ENCODE measurements at places on chromosomes 12 and 14.

DNA sequence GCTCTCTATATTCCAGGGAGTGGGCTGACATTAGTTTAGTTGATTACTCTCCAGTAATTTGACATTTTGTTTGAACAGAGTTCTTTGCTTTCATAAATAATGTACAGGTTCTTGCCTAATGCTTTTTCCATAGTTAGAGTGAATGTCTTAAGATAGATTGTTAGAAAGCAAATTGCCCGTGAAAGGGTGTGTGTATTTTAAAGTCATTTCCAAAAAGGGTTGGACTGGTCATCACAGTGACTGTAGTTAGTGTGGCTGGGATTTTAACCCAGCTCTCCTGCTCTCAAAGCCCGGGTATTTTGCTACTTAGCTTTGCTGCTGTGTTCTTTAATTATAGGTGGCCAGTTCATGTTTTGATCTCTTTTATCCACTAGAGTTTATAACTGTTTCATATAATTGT lies 74.2 kb downstream of the DNAH10 start:
- H3K27me3 ChIP-seq: no peaks in the 10 kb centered on the region
- H3K36me3 ChIP-seq: no peaks in the 10 kb centered on the region
- H3K4me1 ChIP-seq: no peaks in the 10 kb centered on the region
- no peak overlapping the region for H3K4me3 ChIP-seq
- H3K27ac ChIP-seq: no peak overlapping the region

- no peaks in the 10 kb centered on the region for H3K36me3 ChIP-seq
- H3K27ac ChIP-seq: no peak overlapping the region
- no peak overlapping the region for H3K4me3 ChIP-seq
- no peaks in the 10 kb centered on the region for H3K27me3 ChIP-seq
- no peak for DNase-seq
Measured at GRCh38 chr12:68269779-68270178, 16.4 kb upstream of the IL22 start.

- no peaks in the 10 kb centered on the region for H3K27me3 ChIP-seq
- no peaks in the 10 kb centered on the region for H3K4me1 ChIP-seq
- H3K36me3 ChIP-seq: no peaks in the 10 kb centered on the region
- H3K4me3 ChIP-seq: no peak overlapping the region
- H3K27ac ChIP-seq: no peak overlapping the region
Measured at GRCh38 chr12:59812716-59813115, 216.9 kb downstream of the SLC16A7 start.

- H3K4me3 ChIP-seq: no peak overlapping the region
- no peaks in the 10 kb centered on the region for H3K27me3 ChIP-seq
- H3K4me1 ChIP-seq: peaks cover 1% of the 10 kb centered on the region
- no peak for DNase-seq
- H3K27ac ChIP-seq: no peak overlapping the region
Measured at GRCh38 chr12:117967512-117967911, 1.3 kb downstream of the KSR2 start.

DNA sequence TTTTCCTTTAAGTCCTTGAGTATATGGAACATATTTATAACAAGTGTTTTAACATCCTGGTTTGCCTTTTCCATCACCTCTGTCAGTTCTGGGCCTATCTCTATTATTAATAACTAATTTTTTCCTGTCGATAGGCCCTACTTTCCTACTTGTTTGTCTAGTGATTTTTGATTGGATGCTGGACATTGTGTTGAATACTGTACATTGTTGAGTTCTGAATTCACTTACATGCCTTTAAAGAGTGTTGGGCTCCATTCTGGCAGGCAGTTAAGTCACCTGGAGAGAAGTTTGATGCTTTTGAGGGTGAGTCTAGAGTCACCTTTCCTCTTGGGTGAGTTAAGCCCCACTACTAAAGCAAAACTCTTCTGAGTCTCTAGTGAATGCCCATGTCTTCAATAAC lies 77.5 kb upstream of the C14orf180 start:
- H3K27me3 ChIP-seq: no peaks in the 10 kb centered on the region
- H3K4me3 ChIP-seq: no peak overlapping the region
- no peaks in the 10 kb centered on the region for H3K4me1 ChIP-seq
- DNase-seq: no peak
- no peaks in the 10 kb centered on the region for H3K36me3 ChIP-seq

DNA sequence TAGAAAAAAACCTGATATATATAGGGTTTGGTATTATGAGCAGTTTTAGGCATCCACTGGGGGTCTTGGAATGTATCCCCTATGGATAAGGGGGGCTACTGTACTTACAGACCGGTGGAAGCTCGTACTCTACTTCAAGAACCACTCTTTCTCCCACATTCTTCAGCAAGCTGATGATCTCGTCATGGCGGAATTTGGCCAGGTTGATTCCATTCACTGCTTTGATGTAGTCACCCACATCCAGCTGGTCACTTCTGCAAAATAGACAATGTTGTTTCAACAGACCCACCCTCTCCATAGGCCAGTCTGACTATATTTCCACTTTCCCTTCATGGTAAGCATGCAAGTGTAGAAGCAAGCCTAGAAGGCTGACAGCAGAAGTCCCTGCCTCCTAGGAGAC lies 139.9 kb downstream of the GRIP1 start:
- no peak overlapping the region for H3K27ac ChIP-seq
- no peaks in the 10 kb centered on the region for H3K36me3 ChIP-seq
- H3K4me1 ChIP-seq: no peaks in the 10 kb centered on the region
- no peak overlapping the region for H3K4me3 ChIP-seq
- DNase-seq: no peak

DNA sequence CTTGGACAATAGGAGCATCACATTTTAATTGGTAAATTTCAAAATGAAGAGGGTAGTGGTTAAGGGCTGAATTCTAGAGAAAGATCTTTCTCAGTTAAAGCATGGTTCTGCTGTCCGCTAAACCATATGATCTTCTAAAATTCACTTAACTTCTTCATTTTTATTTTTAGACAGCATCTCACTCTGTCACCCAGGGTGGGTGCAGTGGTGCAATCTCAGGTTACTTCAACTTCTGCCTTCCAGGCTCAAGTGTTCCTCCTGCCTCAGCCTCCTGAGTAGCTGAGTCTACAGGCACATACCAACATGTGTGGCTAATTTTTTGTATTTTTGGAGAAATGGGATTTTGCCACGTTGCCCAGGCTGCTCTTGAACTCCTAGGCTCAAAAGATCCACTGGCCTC lies 226.7 kb upstream of the ABCD2 start:
- H3K4me1 ChIP-seq: no peaks in the 10 kb centered on the region
- H3K27ac ChIP-seq: no peak overlapping the region
- H3K36me3 ChIP-seq: no peaks in the 10 kb centered on the region
- H3K27me3 ChIP-seq: no peaks in the 10 kb centered on the region

DNA sequence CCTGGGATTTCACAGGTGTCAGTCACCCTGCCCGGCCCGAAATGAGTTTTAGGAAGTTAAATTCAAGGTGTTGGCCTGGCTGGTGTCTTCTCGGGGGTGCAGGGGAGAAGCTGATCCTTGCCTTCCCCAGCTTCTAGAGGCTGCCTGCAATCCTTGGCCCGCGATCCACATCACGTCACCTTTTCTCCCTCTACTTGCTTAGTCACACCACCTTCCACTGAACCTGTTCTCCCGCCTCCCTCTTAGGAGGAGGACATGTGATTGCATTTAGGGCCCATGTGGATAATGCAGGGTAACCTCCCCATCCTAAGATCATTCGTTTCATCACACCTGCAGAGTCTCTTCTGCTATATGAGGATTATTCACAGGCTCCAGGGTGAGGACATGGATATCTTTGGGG lies 25.4 kb upstream of the ATXN2 start:
- no peaks in the 10 kb centered on the region for H3K27me3 ChIP-seq
- H3K4me1 ChIP-seq: no peaks in the 10 kb centered on the region
- H3K4me3 ChIP-seq: no peak overlapping the region

GRCh38 chr14:87944987-87945604 lies 47.9 kb downstream of the GALC start:
- H3K27me3 ChIP-seq: no peaks in the 10 kb centered on the region
- no peak overlapping the region for H3K4me3 ChIP-seq

DNA sequence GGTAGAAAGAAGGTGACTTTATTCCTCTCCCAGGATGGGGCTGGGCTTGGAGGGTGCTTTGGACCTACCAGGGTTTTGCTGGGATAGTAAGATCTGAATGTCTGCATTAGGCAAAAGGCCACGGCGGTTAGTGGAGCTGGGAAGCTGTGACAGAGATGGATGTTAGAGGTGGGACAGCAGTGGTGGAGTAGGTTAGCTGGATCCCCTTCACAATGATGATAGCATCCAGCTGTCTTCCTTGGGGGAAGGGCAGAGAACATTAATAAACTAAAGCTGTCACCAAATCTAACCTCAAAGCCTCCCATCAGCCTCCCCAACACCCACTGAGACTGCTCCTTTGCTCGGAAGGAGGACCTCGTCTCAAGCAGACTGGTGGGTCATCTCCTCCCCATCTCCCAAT lies 104.8 kb downstream of the GPATCH2L start:
- no peak overlapping the region for H3K4me3 ChIP-seq
- no peak for DNase-seq
- no peak overlapping the region for H3K27ac ChIP-seq
- H3K27me3 ChIP-seq: no peaks in the 10 kb centered on the region
- no peaks in the 10 kb centered on the region for H3K36me3 ChIP-seq

GRCh38 chr12:107775093-107775721 lies 703 bp downstream of the ASCL4 start:
- no peaks in the 10 kb centered on the region for H3K36me3 ChIP-seq
- no peaks in the 10 kb centered on the region for H3K4me1 ChIP-seq
- H3K27ac ChIP-seq: no peak overlapping the region
- no peak for DNase-seq
- no peak overlapping the region for H3K4me3 ChIP-seq

DNA sequence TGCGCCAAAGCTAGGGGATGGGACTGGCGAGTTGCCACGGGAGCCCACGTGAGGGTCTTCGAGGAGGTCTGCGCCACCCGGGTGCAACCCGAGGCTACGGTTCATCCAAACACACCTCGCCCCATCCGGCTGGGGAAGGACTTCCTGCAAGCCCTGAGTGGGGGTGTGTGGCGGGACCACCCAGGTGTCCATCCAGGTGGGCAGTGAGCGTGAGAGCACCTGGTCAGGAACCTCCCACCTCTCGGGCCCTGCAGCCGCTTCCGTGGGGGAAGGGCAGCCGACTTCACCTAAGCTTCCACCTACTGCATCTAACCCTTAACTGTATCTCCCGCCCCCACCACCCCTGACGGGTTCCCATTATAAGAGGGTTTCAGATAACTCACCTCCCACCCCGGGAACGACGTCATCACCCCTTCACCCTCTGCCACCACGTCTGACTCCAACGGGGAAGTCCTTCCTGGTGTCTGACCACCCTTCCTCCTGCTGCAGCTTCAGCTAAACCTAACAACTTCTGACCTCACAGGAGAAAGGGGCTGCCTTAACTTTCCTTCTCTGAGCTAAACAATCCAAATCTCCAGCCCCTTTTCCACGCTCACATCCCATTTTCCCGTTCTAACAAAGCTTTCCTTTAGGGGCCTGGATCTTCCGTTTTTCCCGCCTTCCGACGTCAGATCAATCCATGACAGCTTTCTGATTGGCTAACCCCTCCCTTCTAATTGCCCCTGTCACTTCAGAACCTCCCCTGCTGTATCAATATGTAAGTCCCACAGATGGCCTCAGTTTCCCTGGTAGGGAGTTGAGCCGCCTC lies 27.4 kb upstream of the SMUG1 start:
- no peaks in the 10 kb centered on the region for H3K27me3 ChIP-seq
- peaks cover 4% of the 10 kb centered on the region for H3K4me1 ChIP-seq

DNA sequence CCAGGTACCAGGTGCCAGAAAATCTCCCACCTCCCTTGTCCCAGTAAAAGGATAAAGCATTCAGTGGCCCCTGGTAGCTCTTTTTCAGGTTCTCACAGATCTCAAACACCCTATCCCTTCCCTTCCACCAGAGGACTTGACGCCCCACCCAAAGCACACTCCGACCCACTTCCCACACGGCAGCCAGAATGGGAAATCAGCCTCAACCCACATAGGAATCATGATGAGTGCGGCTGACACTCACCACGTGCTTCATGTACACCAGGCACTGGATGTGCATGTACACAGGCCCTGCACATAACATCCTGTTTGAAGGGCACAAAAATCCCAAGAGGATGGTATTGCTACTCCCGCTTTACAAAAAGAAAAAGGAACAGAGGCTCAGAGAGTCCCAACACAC lies 71.9 kb downstream of the TBX3 start:
- no peak overlapping the region for H3K4me3 ChIP-seq
- H3K27me3 ChIP-seq: no peaks in the 10 kb centered on the region
- H3K36me3 ChIP-seq: no peaks in the 10 kb centered on the region

- no peak overlapping the region for H3K4me3 ChIP-seq
- no peaks in the 10 kb centered on the region for H3K4me1 ChIP-seq
- no peaks in the 10 kb centered on the region for H3K27me3 ChIP-seq
- H3K27ac ChIP-seq: no peak overlapping the region
- no peak for DNase-seq
Measured at GRCh38 chr14:54123841-54124240, 167.2 kb upstream of the BMP4 start.

DNA sequence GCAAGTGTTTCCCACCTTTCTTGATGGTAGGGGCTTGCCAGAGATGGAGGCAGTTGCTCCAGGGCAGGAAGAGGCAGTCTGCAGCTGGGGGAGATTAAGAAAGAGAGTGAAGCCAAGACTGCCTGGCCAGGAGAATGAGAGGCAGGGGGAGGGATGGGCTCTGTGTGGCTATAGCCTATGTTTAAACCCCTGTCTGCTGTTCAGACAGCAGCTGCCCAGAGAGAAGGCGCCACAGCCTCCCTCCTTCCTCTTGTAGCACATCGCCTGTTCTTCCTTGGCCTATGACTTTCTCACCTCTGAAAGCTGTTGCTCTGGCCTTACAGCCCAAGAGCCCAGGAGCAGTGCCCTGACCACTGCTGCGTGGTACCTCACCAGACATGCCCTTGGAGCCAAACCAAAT lies 61.7 kb downstream of the EMP1 start:
- no peaks in the 10 kb centered on the region for H3K36me3 ChIP-seq
- H3K4me3 ChIP-seq: no peak overlapping the region
- H3K27me3 ChIP-seq: no peaks in the 10 kb centered on the region
- DNase-seq: no peak
- H3K4me1 ChIP-seq: peaks cover 1% of the 10 kb centered on the region
- no peak overlapping the region for H3K27ac ChIP-seq

GRCh38 chr12:131105351-131105735 lies 151.6 kb downstream of the ADGRD1 start:
- no peaks in the 10 kb centered on the region for H3K36me3 ChIP-seq
- H3K27me3 ChIP-seq: no peaks in the 10 kb centered on the region
- H3K27ac ChIP-seq: no peak overlapping the region
- DNase-seq: no peak
- H3K4me3 ChIP-seq: no peak overlapping the region

DNA sequence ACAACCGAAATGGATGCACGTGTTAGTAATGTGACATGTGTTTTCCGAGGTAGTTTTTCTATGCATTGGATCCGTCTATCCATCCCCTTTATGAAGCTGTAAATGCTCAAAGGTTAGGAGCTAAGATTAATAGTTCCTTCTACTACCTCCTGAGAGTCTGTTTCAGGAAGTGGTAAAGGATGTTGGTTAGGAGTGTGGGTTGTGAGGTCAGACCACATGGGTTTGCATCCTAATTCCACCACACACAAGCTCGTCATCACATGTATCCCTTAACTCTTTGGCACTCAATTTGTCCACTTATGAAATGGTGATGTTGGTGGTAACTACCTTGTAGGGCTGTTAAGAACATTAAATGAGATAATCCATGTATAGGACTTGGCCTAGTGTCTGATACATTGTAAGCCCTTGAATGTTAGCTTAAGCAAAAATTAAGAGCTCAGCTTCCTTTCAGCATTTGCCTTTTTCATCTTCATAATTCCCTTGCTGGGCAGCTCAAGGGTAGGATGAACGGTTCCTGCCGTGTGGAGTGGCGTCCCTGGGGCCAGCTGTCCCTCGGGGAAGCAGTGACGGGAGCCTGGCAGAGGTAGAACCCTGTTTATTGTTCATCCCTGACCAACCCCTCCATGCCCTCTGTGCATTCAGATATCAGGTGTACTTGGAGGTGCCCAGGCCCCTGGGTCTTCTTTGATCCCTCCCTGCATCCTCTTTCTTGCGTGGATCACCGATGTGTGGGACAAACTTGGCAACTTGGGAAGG lies 52.3 kb downstream of the TSPAN9 start:
- H3K27me3 ChIP-seq: no peaks in the 10 kb centered on the region
- H3K4me3 ChIP-seq: no peak overlapping the region
- no peaks in the 10 kb centered on the region for H3K36me3 ChIP-seq
- H3K27ac ChIP-seq: peak overlapping the region; percentile 48
- peaks cover 10% of the 10 kb centered on the region for H3K4me1 ChIP-seq
